NCI-H748 treated with DMSO at 0.1 percent for 48 hours (cell line): ENCODE measurements at places on chromosomes 3 and 15.
A peak's percentile ranks its signal among the peaks of the same experiment; 100 is the strongest.

DNA sequence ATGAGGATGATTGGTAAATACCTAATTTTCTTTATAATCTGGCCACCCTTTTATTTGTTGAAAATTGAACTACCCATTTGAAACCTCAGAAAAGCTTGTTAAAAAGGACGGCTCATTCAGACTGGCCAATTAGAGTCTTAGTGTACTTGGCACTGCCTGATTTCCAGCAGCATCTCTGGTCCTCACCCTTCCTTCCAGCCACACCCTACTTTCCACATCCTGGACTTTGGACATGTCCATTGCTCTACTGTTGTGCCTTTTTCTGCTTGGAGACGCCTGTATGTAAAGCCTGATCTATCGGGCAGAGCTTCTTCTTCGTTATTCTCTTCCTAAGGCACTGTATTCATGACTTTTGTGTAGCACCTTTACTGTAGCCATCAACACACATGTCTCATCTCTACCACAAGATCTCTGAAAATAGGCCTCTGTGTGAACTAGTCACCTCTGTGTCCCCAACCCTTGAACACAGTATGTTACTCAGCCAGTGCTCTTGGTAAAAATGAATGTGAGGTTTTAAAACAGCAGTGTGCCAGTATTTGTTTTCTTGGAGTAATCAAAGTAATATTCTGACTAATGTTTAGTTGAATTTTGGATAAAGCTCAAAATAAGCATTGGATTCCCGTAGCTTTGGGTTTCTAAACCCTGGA is 6.8 kb downstream of the RBM5 start:
- DNase-seq, result no peak

- no peak for DNase-seq
Observed at GRCh38 chr3:171883257-171883892, 40.2 kb downstream of the TMEM212 start.

DNA sequence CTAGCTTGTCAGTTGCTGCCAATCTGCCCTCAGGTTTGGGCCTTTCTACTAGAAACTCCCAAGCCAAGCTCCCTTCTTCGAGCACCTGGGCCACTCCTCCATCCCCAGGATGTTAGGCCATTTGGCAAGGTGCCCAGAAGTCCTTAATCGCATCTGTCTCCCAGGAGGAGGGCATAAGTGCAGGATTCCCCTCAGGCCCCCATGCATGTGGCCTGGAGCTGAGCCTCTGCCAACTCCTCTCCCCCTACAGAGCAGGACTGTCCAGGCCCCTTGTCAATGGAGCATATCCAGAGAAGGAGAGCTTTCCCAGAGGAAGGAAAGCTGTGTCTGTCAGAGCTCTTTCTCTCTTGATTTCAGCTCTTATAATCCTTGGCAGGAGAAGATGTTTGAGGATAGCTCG is 182.6 kb upstream of the ROPN1 start:
- DNase-seq, result peak; percentile 49

DNA sequence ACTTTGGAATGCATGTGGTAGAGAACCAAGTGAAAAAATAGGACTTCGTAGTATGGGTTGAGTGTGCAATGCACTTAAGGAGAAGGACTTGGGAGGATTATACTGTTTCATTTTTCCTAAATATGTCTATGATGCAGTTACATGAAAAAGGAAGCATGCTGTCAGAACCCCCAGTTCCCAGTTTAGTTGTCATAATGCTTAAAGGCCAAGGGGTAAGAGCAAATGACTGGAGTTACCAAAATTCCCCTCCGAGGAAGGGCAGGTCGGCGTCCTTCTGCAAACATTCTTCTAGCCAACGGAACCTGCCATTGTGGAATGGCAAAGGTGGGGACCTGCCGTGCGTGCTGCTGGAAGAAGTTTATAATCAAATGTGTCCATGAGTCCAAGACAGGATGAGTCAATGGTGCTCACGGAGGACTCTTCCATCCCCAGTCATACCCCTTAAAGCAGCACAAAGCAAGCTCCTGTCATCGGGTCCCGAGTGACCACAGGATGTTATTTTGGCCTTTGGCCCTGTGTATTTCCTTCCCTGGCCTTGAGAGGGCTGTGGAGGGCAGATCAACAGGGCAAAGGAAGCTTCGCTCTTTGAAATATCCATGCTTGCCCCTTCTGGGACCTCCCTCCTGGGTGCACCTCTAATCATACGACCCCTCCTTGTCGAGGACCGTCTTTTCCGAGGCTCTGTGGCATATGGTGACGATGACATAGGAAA is 93.2 kb downstream of the SLCO3A1 start:
- no peak for DNase-seq

GRCh38 chr15:89359471-89360293 is 25.1 kb upstream of the POLG start:
- no peak for DNase-seq

DNA sequence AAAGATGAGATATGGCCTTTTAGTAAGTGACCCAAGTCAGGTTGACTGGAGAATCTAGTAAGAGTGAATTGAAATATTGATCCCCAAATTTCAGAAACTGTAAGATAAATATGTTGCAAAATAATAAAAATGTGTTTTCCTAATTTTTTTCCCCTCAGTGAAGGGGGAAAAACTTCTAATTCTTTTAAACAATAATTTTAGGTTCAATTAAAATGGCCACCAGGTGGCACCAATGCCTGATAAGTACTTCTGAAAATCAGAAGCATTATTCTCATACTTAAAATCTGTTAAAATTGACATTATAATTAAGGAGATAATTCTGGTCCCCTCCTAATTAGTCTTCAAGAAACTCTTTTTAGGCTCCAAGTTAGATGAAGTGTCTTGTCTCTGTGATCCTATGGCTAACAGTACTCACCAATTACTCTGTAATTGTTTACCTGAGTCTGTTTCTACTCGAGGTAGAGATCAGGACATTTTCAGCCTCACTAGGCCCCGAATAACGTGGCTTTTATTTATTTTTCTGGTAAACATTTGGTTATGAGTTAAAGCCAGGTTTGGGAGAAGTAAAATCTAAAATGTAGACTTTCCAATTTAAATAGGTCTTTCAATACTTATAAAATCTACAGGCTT is 52.6 kb downstream of the NMD3 start:
- peak; percentile 6 for DNase-seq

DNA sequence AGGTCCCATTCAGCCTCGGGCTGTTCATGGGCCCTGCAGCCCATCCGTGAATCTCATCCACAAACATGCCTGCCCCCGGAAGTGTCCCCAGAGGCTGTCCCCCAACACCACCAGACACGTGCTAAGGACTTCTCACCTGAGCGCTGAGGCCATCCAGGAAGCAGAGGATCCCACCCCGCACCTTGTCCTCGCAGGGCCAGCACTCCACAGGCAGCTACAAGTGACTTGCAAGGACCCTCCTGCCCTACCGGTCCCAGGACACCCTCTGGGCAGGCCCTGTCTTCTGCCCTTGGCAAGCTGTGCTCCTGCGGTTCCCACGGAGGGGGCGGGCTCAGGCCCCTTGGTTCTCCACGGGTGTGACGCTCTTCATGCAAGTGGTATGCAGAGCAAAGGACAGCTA is 146.0 kb downstream of the NUP210 start:
- no peak for DNase-seq

- DNase-seq, result no peak
Observed at GRCh38 chr3:67325231-67325630, 327.1 kb downstream of the KBTBD8 start.

DNA sequence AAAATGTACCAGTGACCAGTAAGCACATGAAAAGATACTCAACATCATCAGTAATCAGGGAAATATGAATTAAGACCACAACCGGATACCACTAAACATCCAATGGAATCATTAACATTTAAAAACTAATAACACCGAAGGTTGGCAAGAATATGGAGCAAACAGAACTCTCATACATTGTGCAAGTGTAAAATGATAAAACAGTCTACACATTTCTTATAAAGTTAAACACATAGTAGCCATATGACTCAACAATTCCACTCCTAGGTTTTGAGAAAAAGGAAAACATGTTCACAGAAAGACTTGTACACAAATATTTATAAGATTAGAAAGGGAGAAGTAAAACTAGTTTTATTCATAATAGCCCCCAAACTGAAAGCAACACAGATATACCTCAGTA is 60.3 kb upstream of the SLCO2A1 start:
- no peak for DNase-seq

- no peak for DNase-seq
Observed at GRCh38 chr3:140062461-140062860, 127.5 kb downstream of the CLSTN2 start.

GRCh38 chr3:181755959-181756358 is 44.2 kb downstream of the SOX2 start:
- DNase-seq, result peak; percentile 9

GRCh38 chr15:42858540-42858939 is 62.0 kb downstream of the TTBK2 start:
- DNase-seq, result no peak

GRCh38 chr3:124777762-124778470 is 47.7 kb downstream of the UMPS start:
- no peak for DNase-seq

- DNase-seq, result no peak
Observed at GRCh38 chr15:78266229-78266628, 1.9 kb downstream of the DNAJA4 start.

- DNase-seq, result no peak
Observed at GRCh38 chr15:43153269-43153668, 19.9 kb downstream of the TMEM62 start.

GRCh38 chr3:126392246-126392645 is 2.5 kb upstream of the CFAP100 start:
- DNase-seq, result no peak
